Fibroblast of skin of back (primary cell): ENCODE measurements at places on chromosomes 12 and 14.

GRCh38 chr14:26522967-26523366 is 74.9 kb downstream of the NOVA1 start:
- DNase-seq, result peak; percentile 84

- peak; percentile 23 for DNase-seq
Measured at GRCh38 chr14:80988735-80989429, 33.5 kb downstream of the TSHR start.

DNA sequence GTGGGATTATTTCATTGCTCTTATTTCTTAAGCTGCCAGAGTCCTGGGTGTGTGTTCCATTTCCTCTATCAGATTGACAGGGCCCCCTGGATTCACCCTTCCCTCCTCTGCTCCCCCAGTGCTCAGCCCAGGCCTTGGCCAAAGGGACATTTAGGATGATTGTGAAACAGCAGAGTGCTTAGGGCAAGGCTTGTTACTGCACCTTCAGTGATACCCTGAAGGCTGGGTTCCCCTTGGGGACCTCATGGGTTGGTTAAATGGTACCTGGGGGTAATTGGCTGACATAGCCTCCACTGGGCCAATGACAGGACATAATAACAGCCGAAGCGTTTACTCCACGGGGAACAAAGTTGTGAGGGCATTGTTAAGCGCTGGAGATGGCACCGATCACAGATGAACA is 1.3 kb upstream of the KRT72 start:
- DNase-seq, result no peak

GRCh38 chr14:86027990-86028389 is 498.0 kb downstream of the FLRT2 start:
- DNase-seq, result no peak

GRCh38 chr14:76832503-76832988 is 6.3 kb downstream of the LRRC74A start:
- DNase-seq, result no peak

DNA sequence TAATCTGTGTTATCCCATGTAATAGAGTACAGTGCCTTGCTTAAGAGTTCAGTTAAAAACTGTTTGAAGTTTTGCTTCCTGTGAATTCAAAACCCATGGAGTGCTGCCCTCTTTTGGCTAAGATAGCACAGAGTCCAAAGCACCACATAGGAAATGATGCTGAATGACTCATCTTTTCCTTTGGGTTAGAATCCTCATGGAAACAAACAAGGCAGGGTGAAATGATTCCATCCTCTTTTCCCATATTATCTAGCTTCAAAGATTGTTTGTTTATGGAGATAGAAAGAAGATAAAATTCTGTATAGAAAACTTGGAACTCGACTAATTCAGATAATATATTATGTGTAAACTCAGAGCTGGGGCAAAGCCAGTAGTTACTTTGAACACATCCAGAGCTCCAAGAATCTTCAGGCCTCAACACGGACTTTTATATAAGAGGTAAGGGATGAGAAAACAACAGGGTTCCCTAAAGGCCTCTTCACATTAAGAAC is 87.4 kb downstream of the OTOGL start:
- peak; percentile 95 for DNase-seq

GRCh38 chr12:51242120-51242519 is 3.5 kb downstream of the DAZAP2 start:
- no peak for DNase-seq

DNA sequence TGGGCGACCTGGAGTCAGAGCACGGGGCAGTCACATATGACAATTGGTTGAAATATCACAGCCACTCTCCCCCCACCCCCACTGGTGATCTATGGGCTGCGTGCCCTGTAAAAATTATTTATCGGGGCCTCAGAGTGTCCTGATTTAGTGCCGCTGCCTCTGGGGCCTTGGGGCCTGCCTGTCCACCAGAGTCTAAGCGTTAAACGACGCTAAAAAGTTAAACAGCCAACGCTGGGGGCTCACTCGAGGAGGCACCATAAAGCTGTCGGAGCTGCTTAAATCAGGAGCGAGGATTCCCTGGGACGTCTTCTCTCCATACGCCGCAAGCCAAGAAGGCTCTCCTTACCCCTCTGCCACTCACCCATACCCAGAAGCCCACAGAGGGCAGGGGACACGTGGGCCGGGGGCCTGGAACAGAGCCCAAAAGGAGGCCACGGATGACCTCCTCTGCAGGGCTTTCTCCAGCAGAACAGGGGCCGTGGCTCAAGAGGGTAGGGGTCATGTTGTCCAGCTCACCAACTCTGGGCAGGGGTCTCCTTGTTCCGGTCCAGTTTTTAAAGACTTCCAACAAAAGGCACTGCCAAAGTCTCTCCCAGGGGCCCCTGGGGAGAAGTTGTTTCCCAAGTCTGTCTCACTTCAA is 42.2 kb downstream of the SMUG1 start:
- DNase-seq, result no peak

DNA sequence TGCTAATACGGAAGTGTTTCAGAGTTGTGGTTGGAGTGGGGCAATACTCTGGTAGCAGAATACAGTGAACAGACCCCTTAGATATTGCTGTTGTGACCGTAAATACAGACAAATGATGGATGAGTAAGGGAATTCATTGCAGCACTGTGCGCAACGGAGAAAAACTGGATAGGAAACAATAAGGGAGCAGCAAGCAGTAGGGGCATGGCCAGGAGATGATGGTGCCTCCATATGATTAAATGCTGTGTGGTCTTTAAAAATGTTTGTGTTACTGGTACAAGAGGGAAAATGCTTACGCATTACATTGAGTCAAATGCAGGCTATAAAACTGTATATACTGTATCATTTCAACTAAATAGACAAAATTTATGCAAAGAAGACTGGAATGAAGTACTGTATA is 61.6 kb downstream of the EML1 start:
- DNase-seq, result no peak

- no peak for DNase-seq
Measured at GRCh38 chr12:1810201-1810930, 10.0 kb upstream of the LRTM2 start.

- DNase-seq, result peak; percentile 58
Measured at GRCh38 chr14:92600318-92601053, 86.9 kb downstream of the RIN3 start.

GRCh38 chr14:102574281-102575159 is 17.9 kb upstream of the RCOR1 start:
- DNase-seq, result peak; percentile 53

DNA sequence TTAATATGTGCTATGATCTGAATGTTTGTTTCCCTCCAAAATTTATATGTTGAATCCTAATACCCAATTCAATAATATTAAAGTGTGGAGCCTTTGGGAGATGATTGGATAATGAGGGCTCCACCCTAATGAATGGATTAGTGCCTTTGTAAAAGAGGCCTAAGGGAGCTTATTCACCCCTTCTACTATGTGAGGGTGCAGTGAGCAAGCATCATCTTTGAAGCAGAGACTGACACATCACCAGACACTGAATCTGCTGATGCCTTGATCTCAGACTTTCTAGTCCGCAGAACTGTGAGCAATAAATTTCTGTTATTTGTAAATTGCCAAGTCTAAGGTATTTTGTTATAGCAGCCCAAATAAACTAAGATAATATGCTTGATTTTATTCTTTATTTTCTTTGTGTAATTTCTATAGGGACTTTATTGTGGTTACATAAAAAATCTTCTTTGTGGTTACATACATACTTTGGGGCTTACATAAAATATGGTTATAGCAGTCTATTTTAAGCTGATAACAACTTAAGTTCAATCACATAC is 131.1 kb upstream of the SLC38A2 start:
- peak; percentile 47 for DNase-seq

DNA sequence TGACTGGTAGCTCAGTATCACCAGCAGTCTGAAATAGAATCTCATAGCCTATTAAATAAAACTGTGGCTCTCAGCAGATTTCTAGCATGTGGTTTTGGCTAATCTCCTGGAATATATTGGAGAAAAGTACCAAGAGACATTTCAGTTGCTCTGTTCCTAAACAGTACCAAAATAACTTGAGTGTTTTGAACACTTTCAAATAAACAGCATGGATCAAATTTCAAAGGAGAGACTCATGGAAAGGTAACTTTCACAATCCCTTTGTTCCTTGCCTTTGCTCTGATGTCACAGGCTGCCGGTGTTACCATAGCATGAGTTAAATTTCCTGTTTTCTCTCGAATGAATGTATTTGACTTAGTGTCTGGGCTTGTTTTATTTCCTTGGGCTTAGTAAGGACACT is 3.4 kb downstream of the ARG2 start:
- peak; percentile 12 for DNase-seq

DNA sequence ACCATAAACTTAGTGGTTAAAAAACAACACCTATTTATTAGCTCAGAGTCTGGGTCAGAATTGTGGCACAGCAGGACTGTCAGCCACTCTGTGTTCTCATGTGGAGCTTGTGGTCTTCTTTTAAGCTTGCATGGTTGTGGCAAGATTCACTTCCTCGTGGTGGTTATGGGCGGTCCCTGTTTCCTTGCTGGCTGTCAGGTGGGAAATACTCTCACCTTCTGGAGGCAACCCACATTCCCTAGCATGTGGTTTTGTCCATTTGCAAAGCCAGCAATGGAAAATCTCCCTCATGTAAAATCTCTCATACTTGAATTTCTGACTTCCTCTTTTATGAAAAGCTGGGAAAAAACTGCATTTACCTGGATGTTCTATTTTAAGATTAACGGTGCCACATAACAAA is 229.8 kb downstream of the ALX1 start:
- no peak for DNase-seq

- no peak for DNase-seq
Measured at GRCh38 chr14:89283327-89284060, 133.5 kb downstream of the FOXN3 start.

- DNase-seq, result peak; percentile 27
Measured at GRCh38 chr12:87274594-87275245, 754.5 kb downstream of the C12orf50 start.

- no peak for DNase-seq
Measured at GRCh38 chr12:3520168-3520567, 29.2 kb downstream of the PRMT8 start.

DNA sequence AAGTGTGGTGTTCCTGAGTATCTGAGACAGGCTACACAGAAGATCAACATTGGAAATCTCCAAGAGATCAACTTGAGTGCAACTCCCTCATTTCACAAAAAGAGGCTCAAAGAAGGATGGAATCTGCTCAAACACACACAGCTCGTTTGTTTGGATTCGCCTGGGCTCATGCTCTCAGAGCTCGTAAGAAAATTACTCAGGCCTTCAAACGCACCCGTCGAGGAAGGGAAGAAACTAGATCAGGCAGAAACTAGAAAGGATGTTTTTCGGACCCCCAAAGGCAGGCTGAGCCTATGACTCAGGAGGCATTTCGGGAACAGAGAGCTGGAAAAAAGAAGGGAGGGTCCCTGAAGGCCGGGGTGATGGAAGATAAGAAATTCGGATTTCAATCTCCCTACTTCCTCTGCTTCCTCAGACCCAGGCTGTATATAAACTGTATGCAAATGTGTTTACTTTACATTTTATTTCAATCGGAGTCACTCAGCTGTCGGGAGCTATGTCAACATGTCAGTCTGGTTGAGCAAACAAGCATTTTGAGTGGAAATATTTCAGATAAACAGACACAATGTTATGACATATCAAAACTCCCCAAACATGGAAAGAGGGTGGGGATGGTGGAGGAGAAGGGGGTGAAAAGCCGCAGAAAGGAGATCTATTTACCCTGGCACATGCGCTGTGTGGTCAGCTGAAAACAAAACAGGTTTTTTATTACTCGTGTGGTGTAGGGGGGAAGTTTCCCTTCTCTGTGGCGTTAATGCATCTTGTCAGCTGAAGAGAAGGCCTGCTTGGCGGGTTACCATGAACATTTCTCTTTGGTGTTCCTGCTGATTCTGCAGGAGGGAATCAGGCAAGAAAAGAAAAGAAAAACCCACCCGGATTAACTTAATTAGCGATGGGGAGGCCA is 129.1 kb upstream of the TBX3 start:
- peak; percentile 13 for DNase-seq

GRCh38 chr12:53676656-53677015 is 753 bp upstream of the ATP5MC2 start:
- DNase-seq, result peak; percentile 57

- DNase-seq, result no peak
Measured at GRCh38 chr12:116385486-116386217, 108.2 kb upstream of the MED13L start.

GRCh38 chr12:15563663-15564062 is 225.5 kb downstream of the EPS8 start:
- DNase-seq, result peak; percentile 71

GRCh38 chr14:75879031-75879430 is 102.8 kb downstream of the TGFB3 start:
- DNase-seq, result peak; percentile 96

DNA sequence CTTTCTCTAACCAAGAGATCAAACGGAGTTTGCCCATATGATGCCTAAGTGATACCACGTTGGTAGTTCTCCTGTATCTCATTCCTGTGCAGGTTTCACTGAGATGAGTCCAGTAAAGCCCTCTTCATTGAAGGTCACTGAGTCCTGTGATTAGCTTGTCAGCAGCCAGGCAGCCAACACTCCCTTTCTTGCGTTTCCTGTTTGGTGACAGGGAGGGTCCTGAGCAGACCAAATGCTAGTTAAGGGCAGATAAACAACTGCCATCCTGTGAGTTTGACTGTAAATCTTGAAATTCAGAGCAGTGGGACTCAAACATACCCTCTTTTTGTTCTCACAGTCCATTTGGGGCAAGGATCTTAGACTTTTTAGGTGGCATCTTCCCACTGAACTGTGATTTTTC is 39.4 kb downstream of the ZNF641 start:
- DNase-seq, result no peak

DNA sequence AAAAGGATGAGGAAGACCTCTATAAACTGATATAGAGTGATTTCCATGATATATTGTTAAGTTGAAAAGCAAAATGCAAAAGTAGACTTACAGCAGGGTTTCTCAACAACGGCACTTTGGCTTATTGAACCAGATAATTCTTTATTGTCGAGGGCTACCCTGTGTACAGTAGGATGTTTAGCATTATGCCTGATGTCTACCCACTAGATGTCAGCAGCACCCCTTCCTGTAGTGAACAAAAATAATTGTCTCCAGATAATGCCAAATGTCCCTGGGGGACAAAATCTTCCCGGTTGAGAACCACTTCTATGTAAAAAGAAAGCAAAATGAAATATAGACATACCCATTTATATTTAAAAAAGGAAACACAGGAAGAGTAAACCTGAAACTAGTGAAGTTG is 32.4 kb downstream of the ABCD2 start:
- no peak for DNase-seq

DNA sequence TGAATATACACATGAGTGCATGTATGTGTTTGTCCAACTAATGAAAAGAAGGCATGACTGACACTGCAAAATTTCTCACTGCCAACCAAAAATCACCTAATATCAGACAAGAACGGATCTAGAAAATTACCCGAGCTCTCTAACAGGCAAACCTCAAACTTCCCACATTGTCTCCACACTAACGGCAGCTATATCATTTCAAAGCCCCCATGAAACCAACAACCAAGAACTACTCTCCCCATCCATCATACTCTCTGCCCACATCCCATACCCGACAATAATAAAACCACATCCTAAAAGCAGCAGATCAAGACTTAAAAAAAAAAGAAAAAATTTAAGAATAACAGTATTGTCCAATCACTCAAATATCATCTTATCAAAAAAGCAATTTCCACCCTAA is 227.1 kb downstream of the CEP128 start:
- no peak for DNase-seq

GRCh38 chr12:110908377-110909152 is 11.8 kb downstream of the MYL2 start:
- no peak for DNase-seq
